Inflammatory macrophage (primary cell): ENCODE measurements at places on chromosomes 12 and 14.

DNA sequence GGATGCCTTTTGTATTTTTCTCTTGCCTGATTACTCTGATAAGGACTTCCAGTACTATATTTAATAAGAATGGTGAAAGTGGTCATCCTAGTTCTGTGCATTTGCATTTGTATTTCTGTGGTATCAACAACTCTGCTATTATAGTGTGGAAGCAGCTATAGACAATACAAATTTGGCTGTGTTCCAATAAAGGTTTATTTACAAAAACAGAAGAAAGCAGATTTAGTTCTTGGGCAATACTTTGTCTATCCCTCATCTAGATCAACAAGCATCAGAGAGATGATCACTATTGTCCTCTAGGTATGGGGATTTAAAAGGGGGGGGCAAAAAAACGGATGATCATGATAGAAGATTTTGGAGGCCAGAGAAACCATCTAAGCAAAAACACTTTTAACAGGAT is 19.1 kb upstream of the BTG1 start:
- no peak for DNase-seq

- no peak for DNase-seq
Observed at GRCh38 chr14:58641509-58641908, 3.7 kb downstream of the DACT1 start.

DNA sequence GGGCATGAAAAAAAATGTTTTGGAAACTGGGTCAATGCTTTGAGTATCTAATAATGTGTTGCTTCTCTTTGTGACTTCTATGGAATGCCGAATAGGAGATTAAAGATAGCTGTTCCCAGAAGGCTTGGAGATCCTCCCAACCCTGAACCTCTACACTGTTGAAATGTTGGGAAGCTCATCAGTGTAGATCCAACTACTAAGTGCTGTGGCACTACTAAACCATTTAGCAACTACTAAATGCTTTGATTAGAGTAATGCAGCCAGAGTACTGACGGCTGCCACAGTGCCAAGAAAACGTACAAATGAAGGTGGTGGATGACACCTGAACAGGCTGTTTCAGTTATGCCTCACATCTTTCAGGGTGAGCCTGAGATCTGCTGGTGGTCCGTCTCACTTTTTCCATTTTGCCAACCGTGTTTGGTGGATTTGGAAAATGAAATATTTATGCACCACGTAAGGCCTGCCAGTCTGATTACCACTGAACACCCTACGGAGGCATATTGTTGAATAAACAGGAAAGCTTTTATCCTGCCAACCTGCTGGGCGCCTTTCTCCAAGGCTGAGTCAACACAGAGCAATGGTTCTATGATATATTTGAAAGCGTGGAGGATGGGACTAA is 938.0 kb upstream of the FLRT2 start:
- no peak for DNase-seq

- DNase-seq: no peak
Observed at GRCh38 chr12:121797937-121798786, 4.7 kb upstream of the RHOF start.

DNA sequence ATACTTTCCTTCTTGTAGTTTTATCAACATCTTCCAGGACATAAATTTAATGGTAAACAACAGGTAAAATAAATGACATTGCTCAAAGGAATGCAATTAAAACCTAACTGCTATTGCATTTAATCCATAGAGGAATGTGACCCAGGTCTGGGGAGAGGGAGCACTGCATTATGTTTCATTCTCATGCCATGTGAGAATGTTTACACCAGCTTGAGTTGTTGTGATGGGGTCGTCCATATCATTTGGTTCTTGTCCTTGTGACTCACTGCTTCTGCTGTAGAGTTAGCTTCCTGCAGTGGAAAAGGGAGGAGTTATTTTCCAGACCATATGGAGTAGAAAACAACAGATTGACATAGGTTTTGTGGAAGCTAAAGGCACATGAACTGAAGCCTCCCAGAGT is 129.3 kb upstream of the PMCH start:
- no peak for DNase-seq
